Endodermal cell (in vitro differentiated cells): ENCODE measurements at places on chromosomes 11 and 22.

DNA sequence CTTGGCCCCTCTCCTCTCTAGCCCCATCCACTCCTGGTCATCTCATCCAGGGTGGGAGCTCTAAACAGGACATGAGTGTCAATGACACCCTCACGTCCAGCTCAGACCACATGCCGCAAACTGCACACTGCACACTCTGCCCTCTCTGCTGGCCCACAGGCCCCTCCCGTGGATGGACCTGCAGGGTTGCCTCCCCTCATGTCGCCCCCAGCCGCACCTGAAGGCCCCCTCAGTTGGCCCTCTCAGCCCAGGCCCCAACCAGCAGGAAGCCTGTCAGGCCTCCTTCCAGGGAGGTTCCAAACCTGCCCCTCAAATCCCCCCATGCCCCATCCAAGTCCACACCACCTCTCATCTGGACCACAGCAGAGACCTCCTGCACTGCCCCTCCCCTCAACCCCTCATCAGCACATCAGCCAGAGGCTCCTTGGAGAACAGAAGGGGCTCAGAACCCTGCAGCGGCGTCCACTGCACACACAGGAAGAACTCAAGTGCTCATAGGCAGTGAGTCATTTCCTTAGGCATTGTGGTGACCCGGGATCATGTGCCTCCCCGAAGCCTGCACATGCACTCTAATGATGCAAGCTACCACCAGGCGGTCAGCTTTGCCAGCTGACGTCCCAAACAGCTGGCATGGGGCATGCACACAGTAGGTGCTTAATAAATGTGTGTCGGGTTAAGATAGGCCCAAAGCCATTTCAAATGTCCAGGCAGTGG is 12.9 kb upstream of the CDKN1C start:
- no peak for DNase-seq

DNA sequence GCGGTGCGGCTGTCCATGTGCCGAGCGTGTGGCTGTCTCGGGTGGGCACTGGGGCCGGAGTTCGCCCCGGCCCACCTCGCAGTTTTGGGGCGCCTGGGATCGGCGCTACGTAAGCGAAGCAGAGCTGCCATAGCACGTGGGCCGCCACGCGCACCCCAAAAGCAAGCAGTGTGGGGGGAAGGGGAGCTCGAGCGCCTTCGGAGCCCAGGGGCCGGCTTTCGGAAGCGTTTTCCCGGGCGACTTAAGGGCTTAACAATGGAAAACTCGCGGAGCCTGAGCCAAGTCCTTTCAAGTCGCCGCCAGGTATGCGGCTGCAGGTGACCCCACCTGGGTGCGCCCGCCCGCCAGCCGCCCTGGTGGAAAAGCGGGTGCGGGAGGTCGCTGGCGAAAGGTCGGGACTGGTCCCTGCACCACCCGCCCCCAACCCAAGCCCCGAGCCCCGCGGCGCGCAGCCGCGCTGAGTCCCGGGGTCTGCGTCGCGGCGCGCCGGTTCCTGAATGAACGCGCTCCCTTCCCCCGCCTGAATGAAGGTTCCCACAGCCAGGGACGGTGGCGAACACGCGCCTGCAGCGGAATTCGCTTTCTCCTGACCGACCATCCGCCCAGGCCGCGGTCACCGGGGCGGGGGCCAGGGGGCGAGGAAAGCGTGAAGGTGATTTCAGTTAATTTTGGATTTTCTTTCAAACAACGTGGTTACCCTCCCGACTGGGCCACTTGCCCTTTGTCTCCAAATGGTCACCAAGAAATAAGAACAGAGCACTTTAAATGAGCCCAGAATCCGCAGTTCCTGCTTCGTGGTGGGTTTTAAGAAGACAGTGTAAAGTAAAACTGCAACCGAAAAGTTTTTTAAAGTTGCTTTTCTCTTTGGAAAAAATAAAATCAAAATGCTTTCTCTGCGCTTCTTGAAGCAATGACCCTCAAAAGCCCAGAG is 2.8 kb upstream of the CCND1 start:
- peak; percentile 93 for DNase-seq

DNA sequence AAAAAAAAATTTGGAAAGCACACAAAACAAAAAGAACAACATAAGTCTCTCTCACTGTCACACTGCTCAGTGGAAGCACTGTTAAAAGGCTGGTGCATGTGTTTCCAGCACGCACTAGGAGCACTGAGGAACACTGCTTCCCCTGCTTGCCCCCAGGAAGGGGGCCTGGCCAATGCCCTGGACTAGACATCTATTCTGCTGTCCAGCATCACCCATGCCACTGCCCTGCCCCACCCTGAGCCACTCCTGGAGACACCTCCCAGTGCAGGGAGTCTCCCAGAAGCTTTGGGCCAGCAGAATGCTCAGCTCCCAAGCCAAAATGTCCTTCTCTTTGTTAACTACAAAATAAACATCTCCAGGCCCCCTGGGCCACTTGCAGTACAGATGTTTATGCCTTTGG is 49.7 kb upstream of the EMID1 start:
- DNase-seq, result no peak

GRCh38 chr22:36743591-36744412 is 32.1 kb downstream of the IFT27 start:
- peak; percentile 38 for DNase-seq

- DNase-seq, result no peak
These were observed 4.9 kb downstream of the OVOL1 start for GRCh38 chr11:65791719-65792213.
